ENCODE measurements at places on chromosomes 16 and 17.

GRCh38 chr16:57446531-57447185, 527 bp downstream of the CIAPIN1 start:
- peak; percentile 9 for DNase-seq

DNA sequence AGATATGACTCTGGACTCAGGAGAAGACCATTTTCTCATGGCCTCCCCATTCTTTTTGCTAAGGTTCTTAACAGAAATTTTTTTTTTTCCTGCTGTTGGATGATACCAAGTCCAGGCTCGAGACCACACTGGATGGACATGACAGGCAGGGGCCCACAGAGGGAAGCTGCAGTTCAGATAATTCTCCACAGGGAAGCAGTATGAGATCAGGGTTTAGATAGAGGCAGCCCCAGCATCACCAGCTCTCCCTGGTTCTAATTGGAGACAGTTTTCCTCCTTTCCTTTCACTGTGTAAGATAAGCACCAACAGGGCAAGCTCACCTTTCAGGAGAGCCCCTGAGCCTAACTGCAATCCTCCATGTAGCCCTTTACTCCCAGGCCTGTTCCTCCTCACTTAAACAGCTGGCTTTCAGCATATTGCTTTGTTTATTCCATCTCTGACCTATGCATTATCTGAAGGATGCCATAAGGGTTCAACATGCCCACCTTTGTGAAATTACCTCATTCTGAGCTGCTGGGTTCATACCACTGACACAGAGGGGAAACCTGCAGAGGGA, 108.1 kb downstream of the SNX11 start:
- DNase-seq, result no peak

DNA sequence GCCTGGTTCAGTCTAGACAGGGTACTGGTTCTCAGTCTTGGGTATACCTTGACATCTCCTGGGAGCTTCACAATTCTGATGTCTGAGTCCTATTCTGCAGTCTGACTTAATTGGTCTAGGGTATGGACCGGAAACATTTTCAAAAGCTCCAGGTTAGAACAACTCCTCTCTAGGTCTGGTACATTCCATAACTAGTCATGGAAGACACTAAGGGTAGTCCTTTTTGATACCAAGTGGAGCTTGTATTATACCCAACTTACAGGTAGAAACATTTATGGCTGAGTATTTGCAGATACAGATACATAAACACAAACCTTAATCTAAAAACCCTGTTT, 5.0 kb downstream of the RPL23 start:
- no peak for DNase-seq

DNA sequence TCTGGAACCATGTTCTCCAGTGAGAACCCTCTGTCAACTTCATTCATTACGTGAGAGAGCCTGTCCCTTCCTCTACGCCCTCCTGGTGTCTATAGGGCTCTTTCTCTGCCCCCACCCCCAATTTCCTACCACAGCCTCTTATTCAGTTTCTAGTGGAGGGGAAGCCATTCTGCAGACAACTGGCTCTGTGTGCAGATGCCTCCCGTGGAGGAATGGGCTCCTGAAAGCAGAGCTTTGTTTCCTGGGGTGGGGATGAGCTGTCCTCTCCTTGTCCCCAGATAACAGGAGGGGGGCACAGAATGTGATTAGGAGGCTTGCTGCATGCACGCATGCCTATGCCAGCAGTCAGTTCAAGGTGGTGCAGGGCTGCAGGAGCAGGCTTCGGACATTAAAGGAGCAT, 31.6 kb downstream of the MMP15 start:
- DNase-seq, result no peak

GRCh38 chr16:26569793-26570192, 496.9 kb upstream of the C16orf82 start:
- DNase-seq, result no peak

DNA sequence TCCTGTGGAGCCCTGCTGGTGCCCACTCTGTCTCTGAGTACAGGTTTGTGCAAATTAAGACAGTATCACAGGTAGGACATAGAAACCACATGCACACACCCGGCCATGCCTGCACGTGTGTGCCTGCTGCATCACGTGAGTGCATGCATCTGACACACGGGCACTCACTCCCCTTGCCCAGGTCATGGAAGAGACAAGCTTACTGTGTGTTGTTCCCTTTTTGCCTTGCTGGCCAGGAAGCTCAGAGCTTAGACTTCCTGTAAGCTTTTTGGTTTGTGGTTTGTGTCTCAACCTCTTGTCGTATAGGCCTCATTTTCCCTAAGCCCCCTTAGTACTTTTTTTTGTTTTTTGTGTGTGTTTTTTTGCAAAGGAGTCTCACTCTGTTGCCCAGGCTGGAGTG, 25.0 kb downstream of the ZNF469 start:
- no peak for DNase-seq

- DNase-seq, result no peak
Measured at GRCh38 chr16:85479972-85480726, 133.0 kb upstream of the GSE1 start.

GRCh38 chr16:80899809-80900592, 95.6 kb upstream of the CDYL2 start:
- no peak for DNase-seq

- no peak for DNase-seq
Measured at GRCh38 chr17:1890758-1891450, 61.1 kb downstream of the RPA1 start.

GRCh38 chr17:43334738-43335402, 63.9 kb upstream of the ARL4D start:
- no peak for DNase-seq

DNA sequence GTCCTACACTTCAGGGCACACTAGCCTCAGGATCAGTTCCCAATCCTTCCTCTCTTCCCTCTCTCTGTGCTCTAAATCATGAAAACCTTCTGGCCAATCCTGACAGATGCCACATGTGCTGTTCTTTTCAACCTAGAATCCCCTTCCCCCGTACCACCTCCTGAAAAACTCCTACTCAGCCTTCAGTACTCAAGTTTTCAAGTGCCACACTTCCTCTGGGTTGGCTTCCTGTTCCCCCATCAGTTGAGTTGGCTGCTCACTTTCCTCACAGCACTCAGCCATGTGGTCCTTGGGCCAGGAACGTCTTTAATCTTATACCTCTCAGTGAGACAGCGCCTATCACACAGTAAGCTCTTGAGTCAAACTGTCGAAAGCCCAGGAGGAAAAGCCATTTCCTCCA, 3.3 kb downstream of the ASPHD1 start:
- DNase-seq, result no peak

DNA sequence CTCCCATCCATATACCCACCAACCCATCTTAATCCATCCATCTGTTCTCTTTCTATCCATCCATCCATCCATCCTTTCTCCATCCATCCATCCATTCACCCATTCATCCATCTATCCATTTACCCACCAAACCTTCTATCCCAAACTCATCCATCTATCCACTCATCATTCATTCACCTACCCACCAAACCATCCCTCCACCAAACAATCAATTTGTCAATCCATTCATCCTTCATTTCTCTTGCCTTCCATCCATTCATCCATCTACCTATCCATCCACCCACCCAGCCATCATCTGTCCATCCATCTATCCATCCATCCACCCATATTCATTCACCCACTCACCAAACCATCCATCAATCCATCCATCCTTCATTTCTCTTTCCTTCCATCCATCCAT, 44.6 kb upstream of the CIBAR2 start:
- DNase-seq, result no peak

- no peak for DNase-seq
Measured at GRCh38 chr17:73901661-73902415, 257.6 kb upstream of the SDK2 start.

GRCh38 chr16:85687651-85688471, 893 bp downstream of the GINS2 start:
- DNase-seq, result no peak
